Left renal cortex interstitium (tissue), 4 donors: ENCODE measurements at places on chromosomes 1 and 21.

GRCh38 chr1:23908453-23909341 lies 4.5 kb downstream of the CNR2 start:
- DNase-seq = no peak

- DNase-seq = no peak
Measured at GRCh38 chr1:27563591-27564471, 40.1 kb downstream of the AHDC1 start.

DNA sequence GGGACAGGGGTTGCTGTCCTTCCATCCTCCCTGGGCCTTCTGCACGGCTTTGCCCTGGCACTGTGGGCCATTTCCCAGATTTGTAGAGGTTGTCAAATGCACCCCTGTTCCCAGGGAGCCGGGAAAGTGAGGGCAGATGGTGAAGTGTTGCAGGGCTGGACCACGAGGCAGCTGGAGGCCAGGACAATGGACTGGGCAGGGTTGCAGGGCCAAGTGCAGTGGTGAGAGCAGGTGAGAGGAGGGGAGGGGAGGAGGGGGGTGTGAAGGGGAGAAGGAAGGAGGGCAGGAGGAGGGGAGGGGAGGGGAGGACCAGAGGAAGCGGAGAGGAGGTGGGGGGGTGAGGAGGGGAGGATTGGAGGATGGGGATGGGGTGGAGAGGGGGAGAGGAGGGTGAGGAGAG lies 443.9 kb downstream of the CAMTA1 start:
- DNase-seq = no peak

DNA sequence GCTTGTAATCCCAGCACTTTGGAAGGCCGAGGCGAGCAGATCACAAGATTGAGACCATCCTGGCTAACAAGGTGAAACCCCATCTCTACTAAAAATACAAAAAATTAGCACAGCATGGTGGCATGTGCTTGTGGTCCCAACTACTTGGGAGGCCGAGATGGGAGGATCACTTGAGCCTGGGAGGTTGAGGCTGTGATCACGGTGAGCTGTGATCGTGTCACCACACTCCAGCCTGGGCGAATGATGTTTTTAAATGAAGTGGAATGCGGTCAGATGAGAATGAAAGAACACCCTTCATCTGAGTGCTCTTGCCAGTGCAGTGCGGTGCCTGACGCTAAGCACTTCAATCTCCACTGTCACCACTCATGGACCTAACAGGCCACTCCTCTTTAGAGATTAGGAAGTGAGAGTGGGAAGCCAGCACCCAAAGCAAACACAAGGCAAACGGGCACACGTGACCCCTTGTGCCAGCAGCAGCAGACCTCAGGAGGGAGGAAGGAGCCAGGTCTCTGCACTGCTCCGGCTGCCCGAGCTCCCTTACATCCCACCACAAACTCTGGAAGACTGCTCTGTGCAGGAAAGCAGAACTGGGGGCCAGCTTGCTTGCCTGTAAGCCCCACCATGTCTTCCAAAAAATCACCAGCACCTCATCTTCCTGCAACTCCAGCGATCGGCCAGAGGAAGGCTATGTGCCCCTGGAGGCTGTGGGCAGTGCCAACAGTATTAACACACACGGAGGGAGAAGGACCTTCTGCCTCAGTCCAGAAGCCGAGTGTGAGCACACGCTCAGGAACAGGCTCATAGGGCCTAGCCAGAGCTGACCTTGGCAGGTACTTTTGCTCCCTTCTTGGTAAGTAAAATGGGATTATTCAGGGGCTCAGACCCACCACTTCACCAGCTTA lies 9.7 kb downstream of the CTNNBIP1 start:
- DNase-seq = no peak

- DNase-seq = no peak
Measured at GRCh38 chr1:40032240-40032891, 8.2 kb upstream of the CAP1 start.

DNA sequence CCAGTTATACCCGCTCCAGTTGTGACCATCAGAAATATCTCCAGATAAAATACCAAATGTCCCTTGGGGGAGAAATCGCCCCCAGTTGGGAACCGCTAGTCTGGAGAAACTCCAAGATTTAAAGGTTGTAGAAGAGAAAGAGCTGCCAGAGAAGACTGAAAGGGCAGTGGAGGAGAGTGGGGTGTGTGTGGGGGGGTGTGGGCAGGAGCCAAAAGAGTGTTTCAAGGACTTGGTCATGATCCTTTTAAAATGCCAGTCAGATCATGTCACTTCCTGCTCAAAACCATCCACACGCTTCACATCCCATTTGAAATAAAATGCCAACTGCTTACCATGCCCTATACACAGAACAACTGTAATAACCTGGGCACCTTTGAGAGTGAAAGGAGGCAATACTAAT lies 3.4 kb upstream of the HEYL start:
- DNase-seq = no peak
